Small intestine (tissue), 16 donors: ENCODE measurements at places on chromosomes 16 and 17.

DNA sequence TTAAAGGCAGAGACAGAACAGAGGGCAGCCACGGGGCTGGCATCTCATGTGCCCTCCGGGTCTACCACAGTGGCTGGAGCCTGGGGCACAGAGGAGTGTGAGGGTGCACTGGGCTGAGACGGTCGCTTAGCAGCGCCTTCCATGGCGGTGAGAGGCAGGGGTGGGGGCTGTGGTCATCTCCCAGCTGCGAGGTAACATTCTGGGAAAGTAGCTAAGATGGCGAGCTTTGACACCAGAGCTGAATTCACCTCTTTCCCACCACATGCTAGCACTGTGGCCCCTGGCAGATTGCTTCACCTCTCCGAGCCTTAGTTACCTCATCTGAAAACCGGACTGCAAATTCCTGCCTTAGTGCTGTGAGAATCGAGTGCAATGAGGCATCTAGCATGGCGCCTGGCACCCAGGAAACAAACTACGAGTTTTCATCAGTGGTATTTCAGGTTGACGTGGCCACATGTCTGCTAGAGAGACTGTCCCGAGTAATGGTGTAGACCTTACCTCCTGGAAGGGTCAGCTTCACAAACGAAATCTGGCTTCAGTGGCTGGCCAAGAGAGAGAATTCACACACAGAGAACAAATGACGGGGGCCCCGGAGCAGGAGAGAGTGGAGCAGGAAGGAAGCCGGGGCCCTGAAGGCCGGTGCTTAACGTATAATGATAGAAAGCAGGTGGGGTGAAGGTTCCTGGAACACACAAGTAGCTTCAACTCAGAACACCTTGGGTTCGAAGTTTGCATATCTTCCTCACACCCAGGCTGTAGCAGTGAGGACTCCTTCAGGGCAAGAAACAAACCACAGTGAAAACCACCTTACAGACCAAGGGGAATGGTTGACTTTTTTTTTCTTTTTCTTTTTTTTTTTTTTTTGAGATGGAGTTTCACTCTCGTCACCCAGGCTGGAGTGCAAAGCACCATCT is 63.9 kb upstream of the RPH3AL start:
- DNase-seq = peak; percentile 56

- DNase-seq = no peak
These were observed 1.6 kb downstream of the ITPRIPL2 start for GRCh38 chr16:19115148-19116021.

DNA sequence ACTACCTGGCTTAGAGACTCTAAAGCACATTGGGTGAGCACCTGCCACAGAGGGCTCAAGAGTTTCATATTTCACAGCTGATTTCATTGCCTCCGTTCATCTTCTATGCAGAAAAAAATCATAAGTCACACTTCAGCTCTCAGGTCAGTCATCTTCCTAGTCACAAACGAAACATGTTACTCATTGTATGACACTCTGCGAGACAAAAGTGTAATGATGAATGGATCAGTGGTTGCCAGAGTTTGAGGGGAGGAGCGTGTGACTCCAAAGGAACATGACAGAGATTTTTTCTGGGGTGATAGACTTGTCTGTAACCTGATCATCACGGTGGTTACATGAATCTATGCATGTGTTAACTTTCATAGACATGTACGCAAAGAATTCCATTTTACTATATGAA is 195.2 kb upstream of the CNTNAP4 start:
- DNase-seq = no peak

DNA sequence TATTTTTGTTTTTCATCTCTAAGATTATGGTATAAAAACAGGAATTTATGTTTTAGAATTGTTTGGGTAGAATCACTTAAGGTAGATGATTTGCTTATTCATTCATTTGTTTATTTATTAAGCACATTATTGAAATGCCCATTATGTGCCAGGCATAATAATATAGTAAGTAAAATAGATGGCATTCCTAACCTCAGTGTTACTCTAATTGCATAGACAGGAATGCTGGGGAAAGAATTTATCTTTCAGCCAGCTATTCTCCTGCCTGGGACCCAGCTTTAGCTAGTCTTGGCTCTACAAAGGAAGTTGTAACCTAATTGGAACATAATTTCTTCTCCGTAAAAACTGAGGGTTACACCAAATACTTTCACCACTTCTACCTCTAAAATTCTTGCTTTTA is 44.6 kb downstream of the NFAT5 start:
- DNase-seq = no peak

DNA sequence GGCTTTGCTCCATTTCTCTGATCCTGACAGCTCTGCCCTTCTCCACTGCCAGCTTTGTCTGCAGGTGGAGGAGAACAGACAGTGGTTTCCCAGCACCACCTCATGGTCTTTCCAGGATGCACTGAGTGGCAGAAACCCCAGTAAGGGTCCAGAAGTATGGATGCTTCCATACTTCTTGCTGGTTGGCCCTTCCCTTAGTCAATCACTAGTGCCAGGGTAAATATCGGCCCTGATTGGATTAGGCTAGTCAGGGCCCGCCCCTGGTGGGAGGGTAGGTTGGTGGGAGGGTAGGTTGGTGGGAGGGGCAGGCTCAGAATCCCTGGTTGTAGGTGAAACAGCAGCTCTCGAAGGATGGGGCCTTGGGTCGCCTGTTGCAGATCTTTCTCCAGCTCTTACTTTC is 10.2 kb downstream of the RNF213 start:
- no peak for DNase-seq

- peak; percentile 98 for DNase-seq
These were observed 474.4 kb downstream of the SLC39A11 start for GRCh38 chr17:72618001-72618509.

DNA sequence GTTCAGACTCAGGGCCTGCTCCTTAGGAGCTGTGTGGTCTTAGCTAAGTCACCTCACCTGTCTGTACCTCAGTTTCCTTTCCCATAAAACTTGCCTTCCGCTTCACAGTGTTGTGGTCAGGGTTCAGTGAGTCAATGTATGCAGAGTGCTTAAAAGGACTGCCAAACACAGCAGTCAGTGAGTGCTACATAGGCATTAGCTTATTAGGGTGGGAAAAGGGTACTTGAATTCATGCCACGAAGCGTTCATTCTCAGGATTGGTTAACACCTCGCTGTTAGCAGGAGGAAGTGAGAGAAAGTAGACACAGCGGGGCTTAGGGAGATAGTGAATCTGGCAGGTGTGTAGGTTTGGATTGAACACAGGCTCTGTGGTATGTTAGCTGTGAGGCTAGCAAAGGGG is 155.2 kb downstream of the SHISA9 start:
- DNase-seq = no peak

GRCh38 chr17:47905221-47905733 is 9.2 kb downstream of the SP2 start:
- DNase-seq = no peak

DNA sequence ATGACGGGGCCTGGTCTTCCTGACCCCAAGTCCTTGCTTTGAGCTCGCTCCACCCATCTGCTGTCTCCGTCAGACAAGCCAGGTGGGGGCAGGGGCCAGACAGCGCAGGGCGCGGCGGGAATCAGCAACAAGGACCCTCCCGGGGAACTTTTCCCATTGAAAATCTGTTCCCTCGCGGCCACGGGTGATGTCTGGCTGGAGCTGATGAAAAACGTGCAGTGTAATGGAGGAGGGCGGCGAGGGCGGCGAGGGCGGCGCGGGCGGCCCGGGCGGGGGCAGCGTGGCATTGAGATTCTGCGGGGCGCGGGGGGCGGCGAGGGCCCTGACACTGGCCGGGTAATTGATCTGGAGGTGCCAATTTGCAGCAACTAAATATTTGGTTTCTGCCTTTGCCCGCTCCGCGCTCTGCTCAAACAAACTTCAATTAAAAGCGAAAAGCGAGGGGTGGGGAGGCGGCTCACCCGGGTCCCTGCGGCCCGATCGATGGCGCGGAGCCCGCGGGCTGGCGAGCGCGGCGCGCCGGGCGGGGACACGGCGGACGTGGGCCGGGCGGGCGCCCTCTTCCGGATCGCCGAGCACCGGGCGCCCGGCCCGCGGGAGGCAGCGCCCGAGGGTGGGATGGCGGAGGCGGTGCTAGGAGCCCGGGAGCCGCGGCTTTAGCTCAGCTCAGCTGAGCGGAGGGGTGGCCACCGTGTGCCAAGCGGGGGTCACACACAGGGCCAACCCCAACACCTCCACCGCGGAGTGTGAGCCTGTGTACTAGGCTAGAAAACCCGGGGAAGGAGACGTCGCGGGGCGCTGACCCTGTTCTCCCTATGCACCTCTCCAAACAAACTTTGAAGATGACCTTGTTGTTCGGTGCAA is 32.4 kb downstream of the DCAKD start:
- peak; percentile 73 for DNase-seq

- no peak for DNase-seq
These were observed 14.4 kb downstream of the SNN start for GRCh38 chr16:11682655-11683096.

DNA sequence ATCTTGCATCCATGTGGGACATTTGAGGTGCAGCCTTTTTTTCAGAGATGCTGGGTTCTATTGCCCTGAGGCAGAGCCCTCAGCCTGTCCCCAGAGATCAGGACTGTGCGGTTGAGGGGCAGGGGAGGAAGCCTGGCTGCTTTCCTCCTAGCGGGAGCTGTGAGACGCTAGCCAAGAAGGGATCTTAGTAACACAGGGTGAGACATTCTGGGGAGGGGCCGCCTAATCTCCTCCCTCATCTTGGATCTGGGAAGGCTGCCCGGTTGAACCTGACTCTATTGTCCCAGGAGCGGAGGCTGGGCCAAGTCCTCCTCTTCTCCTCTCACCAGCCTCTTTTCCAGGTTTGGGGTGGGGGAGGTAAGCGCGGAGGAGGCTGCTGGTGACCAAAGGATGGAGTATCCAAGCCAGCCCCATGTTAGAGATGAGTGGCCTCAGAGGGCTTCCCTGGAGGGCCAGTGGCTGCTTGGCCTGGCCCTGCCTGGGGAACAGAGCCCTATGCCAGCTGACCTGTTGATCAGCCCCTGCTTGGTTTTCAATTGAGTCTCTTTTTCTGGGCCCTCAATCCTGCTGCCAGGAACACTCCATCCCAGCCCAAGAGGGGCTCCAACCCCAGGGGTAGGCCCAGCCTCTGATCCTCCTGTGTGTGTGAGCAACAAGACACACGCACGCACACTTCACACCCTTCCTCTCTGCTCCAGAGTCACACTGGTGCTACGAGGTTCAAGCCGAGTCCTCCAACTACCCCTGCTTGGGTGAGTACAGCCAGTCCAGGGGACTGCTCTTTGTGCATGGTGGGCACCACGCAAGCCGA is 5.0 kb downstream of the CA4 start:
- no peak for DNase-seq

DNA sequence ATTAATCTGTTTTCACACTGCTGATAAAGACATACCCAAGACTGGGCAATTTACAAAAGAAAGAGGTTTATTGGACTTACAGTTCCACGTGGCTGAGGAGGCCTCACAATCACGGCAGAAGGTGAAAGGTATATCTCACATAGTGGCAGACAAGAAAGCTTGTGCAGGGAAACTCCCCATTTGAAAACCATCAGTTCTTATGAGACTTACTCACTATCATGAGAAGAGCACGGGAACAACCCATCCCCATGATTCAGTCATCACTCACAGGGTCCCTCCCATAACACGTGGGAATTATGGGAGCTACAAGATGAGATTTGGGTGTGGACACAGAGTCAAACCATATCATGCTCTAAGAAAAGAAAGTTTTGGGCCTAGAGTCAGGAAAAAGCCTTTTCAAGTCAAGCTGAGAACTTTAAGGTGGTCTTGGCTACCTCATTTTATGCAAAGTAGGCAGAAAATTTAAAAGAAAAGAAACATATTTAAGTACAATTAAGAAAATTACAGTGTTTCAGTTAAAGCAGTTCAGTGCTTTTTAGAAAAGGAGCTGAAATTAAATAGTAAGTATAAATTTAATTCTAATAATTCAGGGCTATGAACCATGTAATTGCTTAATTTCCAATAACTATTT is 24.9 kb upstream of the CRYM start:
- peak; percentile 66 for DNase-seq

GRCh38 chr16:28237754-28238357 is 26.1 kb upstream of the XPO6 start:
- DNase-seq = no peak

DNA sequence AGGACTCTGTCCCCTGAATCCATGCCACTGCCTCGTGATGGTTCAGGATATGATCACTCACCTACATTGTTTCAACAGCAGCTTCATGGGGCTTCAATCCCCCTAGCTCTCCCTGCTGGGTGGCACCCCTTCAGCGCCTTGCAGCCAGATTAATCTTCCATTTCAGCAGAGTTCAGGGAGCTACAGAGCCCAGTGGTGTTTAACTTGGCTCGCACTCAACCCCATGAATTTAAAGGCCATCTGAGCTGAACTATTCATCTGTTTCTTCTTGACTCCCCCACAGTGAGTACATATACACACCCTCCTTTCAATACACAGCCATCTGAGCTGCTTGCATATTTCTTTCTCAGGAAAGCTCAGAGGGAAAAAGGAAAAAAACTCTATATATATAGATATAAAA is 202.8 kb upstream of the C16orf82 start:
- no peak for DNase-seq

DNA sequence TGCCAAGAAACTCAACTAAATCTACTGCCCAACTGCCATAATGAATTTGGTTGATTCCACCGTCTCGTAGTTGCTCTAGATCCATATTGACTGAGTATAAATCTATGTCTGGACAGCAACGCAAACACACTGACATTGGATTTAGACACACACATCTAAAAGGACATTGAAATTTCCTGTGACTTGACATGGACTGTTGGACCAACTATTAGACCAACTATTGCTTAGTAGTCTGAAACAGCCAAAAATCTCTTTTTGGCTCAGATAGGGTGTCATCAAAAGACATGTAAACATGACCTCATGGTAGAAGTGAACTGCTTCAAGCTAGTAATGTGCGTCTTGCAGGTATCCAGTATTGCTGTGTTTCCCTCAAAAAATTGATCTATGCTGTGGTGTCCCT is 31.3 kb downstream of the KIAA0513 start:
- no peak for DNase-seq

DNA sequence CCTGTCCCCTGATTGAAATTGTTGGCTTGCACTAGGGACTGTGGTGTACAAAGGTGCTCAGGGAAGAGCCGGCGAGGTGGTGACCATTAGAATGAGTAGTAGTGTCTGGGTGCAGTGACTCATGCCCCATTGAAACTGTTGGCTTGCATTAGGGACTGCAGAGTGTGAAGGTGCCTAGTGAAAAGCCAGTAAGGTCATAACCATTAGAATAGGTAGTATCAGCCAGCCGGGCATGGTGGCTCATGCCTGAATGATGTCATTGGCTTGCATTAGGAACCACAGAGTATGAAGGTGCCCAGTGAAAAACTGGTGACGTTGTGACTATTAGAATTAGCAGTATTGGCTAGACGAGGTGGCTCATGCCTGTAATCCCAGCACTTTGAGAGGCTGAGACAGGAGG is 78.9 kb downstream of the ABCC6 start:
- no peak for DNase-seq
